ENCODE measurements at places on chromosomes 1 and 21.
A peak's percentile ranks its signal among the peaks of the same experiment; 100 is the strongest.

GRCh38 chr1:245832771-245833527 lies 674.1 kb downstream of the SMYD3 start:
- DNase-seq: no peak

- no peak for DNase-seq
These were observed 26.8 kb downstream of the RSPH1 start for GRCh38 chr21:42469272-42469671.

- no peak for DNase-seq
These were observed 19.3 kb upstream of the DNAJC28 start for GRCh38 chr21:33510826-33511225.

- DNase-seq: no peak
These were observed 103.9 kb upstream of the C1orf174 start for GRCh38 chr1:4003846-4004505.

GRCh38 chr1:53063744-53064515 lies 1.9 kb downstream of the PODN start:
- no peak for DNase-seq

GRCh38 chr1:117573386-117574023 lies 32.3 kb upstream of the TENT5C start:
- no peak for DNase-seq

DNA sequence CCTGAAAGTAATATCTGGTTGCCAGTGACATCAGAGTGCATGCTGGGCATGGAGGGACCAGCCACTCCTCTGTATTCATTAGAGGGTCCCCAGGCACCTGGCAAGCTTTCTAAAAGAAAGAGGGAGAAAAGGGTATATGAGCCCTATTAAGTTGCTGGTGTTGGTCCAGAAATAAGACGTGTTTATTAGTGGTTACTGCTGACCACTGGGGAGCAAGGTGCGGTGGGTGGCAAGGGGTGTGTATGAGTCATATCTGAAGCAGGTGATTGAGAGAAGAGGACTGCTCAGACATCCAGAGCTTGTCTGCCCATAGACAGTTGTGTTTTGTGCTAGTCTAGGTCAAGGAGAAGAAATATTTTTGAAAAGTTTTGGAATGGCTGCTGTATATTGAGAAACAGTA lies 298.1 kb downstream of the TM2D1 start:
- DNase-seq: no peak

GRCh38 chr1:213564215-213564659 lies 423.5 kb upstream of the PROX1 start:
- DNase-seq: no peak

DNA sequence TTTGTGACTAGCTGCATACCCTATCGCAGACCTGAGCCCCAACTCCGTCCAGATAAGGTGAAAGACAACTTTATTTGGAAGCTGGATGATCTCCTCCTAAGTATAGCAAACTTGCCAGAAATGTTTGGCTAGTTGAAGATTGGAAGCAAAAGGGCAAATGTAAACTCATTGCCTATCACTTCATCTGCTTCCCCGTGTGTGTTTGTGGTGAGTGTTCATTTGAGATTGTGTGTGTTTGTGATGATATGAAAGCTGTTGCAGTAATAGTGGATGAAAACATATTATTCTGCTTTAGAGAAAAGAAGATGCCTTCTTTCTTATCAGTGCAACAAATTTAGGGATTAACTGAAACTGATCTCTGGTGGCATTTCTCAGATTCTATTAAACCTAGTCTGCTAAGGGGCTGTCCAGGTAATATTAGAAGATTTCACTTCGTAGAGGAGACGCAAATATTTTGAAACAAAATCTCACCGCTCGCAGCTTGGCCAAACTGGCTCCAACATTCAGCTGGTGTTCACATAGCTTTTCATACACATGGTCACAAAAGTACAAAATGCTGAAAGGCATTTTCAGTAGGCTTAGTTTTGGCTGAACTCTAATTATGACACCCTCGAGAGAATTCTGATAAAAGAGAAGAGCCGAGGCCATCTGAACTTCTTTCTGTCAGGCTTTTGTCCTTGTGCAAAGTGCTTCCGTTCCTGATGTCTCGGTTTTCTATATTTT lies 1.1 kb downstream of the TBX19 start:
- DNase-seq: no peak

DNA sequence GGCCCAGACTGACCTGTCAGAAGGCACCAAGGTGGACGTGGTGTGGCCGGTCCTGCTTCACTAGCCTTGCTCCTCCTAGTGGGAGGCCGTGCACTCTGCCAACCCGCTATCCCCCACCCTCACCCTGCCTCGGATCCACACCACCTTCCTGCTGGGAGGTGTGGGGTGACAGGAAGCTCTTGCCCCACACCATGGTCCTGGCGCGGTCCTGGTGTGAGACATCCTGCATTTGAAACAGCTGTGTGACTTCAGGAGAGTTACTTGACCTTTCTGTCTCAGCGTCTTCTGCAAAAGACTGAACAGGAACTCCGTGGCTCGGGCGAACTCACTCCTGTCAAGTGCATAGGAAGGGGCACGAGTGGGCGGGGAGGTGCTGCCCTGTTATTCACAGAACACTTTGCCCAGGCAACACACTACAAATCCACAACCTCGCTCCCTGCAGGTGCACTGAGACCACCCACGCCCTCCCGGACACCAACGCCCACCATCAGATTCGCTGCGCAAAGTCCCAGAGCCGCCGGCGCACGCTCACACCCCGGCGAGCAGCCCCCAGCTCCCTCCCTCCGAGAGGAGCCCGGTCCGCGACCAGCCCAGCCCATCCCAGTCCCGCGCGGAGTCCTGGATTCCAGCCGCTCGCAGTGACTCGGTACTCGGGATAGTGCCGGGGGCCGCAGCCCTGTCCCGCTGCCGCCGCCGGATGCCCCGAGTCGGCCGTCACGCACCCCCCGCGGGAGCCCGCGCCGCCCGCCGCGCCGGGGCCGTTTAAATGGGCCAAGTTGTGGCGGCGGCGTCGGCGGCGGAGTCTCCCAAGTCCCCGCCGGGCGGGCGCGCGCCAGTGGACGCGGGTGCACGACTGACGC lies at the start of gene SAMD11:
Gene SAMD11 (plus strand): TSS at position 793 of the 860 bp plus-strand sequence. CDS start 509 bp downstream, outside the sequence.
- DNase-seq: peak; percentile 61

- DNase-seq: no peak
These were observed 230.2 kb downstream of the PAPPA2 start for GRCh38 chr1:176692988-176693696.

GRCh38 chr1:9070486-9070885 lies 1.1 kb upstream of the SLC2A5 start:
- DNase-seq: no peak

DNA sequence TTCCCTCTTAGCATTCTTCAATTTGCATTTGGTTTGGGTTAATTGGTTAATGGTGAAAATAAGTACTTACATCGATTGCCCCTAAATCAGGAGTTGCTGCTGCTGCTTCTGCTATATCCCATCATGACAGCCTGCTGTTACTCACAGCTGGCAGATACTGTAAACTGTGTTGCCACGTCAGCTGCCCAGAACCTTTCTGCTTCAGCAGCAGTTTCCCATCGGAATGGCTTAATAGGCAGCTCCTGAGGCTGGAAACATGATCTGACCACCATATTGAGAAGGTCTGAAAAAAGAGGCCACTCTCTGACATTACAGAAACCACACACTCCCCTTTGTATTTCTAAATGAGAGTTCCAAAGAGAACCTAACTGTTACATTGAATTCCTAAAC lies 14.3 kb upstream of the SEC16B start:
- peak; percentile 80 for DNase-seq

GRCh38 chr1:166905900-166906299 lies 29.8 kb upstream of the TADA1 start:
- DNase-seq: no peak

- DNase-seq: no peak
These were observed 211.1 kb downstream of the MATN1 start for GRCh38 chr1:30511991-30512913.

DNA sequence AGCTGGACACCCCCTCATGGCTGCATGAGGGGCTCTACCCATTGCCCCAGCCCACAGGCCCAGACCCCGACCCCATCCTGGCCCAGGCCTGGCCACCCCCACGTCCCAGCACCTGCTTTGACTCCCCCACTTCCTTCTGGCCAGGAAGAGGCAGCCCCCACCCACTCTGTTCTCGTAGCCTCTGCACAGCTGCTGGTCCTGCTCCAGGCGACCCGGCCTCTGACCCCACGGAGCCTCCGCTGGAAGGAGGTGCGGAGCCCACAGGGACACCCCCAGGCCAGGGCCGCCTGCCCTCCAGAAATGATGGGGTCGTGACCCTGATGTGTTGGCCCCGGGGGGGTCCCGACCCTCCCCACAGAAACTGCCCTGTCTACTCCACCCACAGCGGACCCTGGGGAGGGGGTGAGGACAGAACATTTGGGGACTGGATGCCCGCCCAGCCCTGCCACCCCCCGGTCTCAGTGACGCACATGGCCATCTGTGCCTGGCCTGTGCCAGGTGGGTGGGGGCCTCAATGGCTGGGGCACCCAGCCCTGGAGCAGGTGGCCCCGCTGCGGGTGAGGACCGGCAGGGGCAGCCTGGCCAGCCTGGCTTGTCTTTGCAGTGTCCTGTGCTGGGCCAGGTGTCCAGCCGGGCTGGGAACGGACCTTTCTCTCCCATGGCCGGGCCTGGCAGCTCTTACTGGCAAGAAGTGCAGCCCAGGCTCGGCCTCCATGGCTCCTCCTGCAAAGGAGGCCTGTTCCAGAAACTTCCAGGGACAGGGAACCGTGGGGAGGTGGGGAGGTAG lies 78.6 kb downstream of the MORN1 start:
- no peak for DNase-seq

DNA sequence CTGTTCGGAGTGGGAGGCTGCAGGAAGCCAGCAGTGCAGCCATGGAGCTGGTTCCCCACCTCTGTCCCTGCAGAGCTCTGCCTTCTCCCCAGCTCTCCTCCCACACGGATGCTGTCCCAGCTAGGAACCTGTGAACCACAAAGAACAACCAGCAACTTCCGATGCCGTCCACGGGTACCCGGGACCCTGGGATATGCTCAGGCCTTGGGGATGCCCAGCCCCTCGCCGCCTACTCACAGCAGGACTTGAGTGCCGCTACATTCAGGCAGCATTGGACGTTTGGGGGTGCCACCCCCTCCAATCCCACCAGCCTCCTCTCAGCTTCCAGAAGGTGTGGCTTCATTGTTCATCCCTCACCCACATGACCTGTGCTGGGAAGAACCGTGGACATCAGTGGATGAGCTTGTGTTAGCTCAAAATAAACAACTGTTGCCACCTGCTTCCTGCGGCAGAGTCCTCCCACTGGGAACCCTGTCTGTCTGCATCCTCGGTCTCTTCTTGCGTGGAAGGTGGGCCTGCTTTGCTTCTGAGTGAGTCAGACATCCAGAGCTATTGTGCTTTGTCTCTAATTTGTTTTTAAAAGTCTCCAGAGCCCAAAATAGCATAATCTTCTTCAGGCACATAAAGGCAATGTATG lies 20.1 kb upstream of the AJAP1 start:
- DNase-seq: no peak

DNA sequence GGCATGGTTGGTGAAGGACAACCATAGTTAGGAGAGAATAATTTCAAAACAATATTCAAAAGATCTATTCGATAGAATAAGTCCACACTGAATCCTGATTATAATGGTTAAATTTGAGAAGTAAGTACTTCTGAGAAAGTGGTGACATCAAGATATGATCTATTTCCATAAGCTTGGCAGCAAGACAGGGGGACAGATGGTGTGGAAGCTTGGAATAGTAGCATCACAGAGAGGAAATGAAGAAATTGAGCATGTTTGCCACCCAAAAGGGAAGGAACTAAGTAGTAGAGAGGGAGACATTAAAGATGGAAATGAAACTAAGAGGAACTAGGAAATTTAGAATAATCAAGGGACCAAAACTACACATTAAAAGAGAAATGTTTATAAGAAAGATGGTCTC lies 94.5 kb downstream of the OLFM3 start:
- DNase-seq: no peak

GRCh38 chr1:116690849-116691406 lies 23.4 kb upstream of the IGSF3 start:
- no peak for DNase-seq

DNA sequence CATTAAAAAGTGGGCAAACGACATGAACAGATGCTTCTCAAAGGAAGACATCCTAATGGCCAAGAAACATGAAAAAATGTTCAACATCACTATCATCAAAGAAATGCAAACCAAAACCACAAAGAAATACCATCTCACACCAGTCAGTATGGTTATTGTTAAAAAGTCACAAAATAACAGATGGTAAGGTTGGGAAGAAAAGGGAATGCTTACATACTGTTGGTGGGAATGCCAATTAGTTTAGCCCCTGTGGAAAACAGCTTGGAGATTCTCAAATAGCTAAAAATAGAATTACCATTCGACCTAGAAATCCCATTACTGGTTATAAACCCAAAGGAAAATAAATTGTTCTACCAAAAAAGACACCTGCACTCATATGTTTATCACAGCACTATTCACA lies 369.4 kb downstream of the KCNH1 start:
- DNase-seq: no peak

DNA sequence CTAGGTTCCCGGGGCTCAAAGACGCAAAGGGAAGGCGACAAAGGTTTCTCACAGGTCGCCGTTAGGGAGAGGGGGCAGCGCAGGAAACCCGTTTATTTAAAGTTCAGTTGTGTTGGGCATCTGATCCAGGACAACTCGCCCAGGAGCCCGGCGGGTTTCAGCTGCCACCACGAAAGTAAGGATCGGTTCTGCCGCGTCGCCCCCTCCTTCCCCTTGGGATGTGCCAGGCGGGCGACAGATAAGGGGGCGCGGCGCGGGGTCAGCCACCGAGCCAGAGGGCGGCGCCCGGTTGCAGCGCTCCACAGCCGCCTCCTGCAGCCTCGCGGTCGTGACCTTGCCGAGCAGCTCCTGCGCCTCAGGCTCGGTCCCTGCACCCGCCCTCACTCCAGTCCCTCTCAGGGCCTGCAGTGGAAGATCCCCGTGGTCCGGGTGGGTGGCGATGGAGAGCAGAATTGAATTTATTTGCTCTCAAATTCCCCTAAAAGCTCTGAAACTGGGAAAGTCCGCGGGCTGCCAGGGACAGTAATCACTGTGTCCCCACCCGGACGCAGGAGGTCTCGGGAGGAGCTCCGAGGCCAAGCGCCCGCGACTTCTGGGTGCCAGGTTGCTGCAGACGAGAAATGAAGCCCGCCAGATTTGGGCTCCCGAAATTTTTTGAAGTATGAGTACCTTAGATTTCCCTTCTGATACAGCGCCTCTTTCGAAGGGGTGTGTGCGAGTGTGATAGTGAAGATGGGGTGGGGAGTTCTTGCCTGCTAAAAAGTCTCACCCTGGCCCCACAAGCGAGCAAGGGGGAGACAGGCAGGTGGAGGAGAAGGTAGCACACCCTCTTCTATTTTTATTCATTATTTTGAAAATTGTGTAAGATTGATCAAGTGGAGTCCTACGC lies 28.4 kb upstream of the NFIA start:
- DNase-seq: no peak

GRCh38 chr1:167121375-167122120 lies 27.7 kb downstream of the STYXL2 start:
- no peak for DNase-seq

- peak; percentile 2 for DNase-seq
These were observed 11.0 kb upstream of the CDK18 start for GRCh38 chr1:205493241-205494085.
